NCI-H526 (cell line): ENCODE measurements at places on chromosomes 11 and 22.

DNA sequence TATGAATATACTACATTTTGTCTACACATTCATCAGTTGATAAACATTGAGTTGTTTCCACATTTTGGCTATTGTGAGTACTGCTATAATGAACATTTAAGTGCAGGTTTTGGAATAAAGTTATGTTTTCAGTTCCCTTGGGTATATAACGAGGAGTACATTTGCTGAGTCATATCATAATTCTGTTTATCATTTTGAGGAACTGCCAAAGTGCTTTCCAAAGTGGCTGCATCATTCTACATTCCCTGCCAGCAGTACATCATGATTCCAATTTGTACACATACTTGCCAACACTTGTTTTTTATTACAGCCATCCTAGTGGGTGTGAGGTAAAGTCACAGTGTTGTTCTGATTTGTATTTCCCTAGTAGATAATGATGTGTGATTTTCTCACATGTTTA is 1458.6 kb upstream of the TENM4 start:
- DNase-seq, result no peak

DNA sequence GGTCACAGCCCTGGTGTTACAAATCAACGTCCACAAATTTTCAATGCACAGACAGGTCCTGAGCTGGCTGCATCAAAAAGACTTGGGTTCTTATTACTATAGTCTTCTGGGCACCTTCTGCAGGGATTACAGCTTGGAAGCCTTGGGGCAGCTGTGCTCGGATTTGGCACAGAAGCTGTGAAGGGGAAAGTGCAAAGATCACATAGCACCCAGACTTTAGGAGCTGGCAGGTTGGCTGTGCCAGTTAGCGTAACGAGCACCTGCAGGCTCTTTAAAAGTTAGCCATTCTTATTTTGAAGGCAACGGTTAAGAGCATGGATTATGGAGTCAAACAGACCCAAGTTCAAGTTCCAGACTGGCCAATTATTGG is 100.4 kb downstream of the ARL14EP start:
- DNase-seq, result no peak

GRCh38 chr11:69193151-69193550 is 37.4 kb downstream of the SMIM38 start:
- DNase-seq, result no peak

DNA sequence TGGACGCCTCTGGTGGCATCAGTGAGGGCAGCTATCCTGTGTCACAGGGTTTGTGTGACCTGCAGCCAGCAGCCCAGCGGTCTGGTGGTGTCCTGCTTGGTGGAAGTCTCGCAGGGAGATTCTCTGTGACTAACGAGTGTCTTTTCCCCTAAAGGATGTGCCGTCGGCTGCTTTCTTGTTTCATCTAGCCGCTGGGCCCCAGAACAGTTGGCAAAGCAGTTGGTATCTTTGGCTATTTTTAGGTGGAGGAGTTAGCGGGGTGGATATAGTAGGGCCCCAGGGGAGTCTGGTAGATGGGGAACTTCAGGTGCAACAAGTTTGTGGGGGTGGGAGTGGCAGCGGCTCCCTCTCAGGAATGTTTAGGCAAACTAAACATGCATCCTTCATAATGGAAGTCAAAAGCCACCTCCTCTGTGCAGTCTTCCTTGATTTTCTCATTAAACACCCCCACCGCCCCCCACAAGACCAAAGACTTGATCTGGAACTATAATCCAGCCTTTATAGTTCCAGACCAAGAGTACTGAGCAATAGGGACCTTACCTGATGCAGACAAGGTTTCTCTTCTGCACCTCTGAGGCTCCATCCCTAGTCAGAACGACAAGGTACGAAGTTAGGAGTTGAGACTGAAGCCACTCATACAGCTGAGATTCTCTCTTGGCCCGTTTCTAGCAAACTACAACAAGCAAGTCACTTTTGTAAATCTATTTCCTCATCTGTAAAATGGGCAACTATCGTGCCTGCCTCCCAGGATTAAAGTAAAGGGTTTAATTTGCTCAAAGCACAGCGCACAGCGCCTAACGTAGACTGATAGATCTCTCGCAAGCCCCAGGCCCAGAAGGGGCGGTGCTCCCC is 1.1 kb upstream of the PELI3 start:
- no peak for DNase-seq

- no peak for DNase-seq
Observed at GRCh38 chr22:27108425-27109114, 451.2 kb downstream of the MIAT start.

GRCh38 chr11:112526699-112527416 is 266.2 kb upstream of the PLET1 start:
- no peak for DNase-seq

GRCh38 chr11:126646701-126647557 is 291.4 kb downstream of the ST3GAL4 start:
- peak; percentile 36 for DNase-seq

- DNase-seq, result no peak
Observed at GRCh38 chr11:45318516-45318915, 32.4 kb upstream of the SYT13 start.

- DNase-seq, result no peak
Observed at GRCh38 chr11:103358251-103358650, 249.0 kb downstream of the DYNC2H1 start.

GRCh38 chr11:12246147-12246546 is 131.2 kb upstream of the PARVA start:
- no peak for DNase-seq

GRCh38 chr11:126194121-126194543 is 17.3 kb downstream of the RPUSD4 start:
- DNase-seq, result peak; percentile 68

DNA sequence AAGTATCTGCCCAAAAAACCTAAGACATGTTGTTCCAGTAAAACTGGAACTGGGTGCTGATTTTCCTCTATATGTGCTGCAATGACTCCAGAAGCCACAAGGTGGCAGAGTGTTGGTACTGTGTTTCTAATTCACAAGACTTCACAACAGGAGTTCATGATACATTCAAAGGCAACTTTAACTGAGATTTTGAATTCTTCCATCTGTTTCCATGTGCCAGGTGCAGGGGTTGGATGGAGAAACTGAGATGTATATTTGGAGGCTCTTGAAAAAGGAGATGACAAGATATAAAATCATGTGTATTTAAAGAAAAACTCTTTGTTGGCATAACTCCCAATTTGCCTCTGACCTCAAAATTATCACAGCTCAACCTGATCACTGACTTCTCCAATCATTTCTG is 1098.6 kb upstream of the CCDC90B start:
- DNase-seq, result peak; percentile 64

GRCh38 chr11:1226986-1227550 is 4.2 kb downstream of the MUC5B start:
- no peak for DNase-seq

DNA sequence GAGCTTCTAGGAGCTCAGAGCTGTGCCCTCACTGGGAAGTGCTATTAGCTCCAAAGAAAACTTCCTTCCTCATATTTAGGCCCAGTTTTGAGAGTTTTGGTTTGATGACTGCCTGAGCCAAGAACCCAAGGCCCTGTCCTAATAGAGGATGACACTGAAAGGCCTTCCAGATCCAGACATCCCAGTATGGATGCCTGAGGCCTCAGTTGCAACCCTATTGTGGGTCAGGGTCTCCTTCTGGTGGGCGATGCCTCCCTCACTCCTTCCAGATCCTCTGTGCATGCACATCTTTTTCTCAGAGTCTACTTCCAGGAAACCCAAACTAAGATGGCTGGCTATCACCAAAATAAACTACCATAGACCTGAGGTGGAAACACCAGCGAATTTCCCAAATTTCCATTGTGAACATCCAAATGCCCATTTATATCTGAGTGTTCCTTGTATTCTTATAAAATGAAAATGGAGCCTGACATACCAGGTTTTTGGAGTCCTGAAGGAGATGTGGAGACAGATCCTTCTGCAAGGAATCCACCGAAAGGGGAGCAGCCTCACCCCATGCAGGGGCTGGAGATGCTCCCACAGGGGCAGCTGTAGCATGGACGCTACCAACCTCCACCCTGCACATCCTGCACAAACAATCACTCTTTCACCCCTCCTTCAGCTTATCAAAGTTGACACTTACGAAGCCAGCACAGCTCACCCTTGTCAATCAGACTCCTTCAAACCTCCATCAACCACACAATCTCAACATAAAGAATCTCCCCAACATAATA is 61.1 kb downstream of the GGTLC2 start:
- no peak for DNase-seq

DNA sequence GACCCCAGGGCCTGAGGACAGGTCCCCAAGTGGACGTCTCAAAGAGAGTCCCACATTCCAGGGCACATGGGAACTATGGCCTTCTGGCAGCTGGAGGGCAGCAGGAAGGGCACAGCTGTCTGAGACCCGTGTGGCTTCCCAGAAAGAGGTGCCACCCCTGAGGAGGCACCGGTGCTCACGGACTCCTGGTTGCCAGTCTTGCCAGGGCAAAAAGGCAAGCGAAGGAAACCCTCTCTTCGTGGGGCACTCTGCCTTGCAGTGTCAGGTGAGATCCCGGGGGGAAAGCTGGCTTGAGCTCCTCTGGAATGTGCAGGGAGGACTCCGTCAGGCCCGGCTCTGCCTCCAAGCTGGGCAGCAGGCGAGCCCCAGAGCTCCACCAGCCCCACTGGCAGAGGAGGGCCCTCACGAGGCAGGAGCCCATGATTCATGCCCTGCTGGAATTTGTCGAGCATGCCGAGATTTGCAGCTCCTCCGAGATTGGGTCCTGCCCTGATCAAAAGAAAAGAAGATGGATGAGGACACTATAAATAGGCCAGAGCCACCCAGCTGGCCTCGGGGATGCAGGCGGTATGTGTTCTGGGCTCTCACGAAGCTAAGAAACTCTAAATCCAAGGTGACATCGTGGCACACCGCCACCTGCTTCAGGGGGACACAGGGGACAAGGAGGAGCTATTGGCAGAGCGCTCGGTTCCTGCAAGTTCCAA is 9.9 kb upstream of the CELSR1 start:
- DNase-seq, result no peak

- no peak for DNase-seq
Observed at GRCh38 chr11:38173676-38174075, 1575.6 kb upstream of the RAG2 start.
